Stimulated activated CD8-positive, alpha-beta memory T cell treated with anti-CD3 and anti-CD28 coated beads, Interleukin-15, amount 100 ng/mL, for 24 hours (primary cell): ENCODE measurements at places on chromosomes 7 and 10.

DNA sequence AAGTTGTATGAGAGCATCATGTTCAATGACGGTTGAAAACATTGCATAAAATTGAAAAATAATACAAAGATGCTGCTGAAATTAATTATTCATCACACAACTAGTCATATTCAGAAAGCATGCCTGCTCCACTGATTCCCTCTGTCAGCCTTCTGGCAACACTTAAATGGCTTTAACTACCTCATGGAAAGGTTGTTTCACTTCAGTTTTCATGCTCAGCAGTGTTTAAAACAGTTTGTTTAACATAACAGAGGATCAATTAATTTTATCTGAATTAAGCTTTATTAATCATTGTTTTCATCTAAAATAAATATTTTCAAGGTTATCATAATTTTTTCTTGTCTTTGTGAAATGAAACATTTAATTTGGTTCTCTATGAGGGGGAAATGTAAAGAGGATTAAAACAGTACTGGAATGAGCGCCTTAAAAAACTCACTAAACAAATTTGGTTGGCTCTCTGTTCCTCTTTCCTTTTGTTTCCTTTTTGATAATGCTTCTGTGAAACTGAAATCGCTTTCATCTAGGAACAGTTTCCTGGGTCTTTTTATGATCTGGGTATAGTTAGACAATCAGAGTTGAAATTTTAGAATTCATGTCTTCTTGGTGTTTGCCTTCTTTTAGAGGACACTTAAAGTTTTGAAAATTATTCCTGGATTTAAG lies 427.4 kb downstream of the SH2D4B start:
- no peak for DNase-seq

- DNase-seq, result no peak
Observed at GRCh38 chr7:120554960-120555571, 282.1 kb downstream of the KCND2 start.

GRCh38 chr10:125174360-125174759 lies 14.0 kb upstream of the CTBP2 start:
- no peak for DNase-seq

DNA sequence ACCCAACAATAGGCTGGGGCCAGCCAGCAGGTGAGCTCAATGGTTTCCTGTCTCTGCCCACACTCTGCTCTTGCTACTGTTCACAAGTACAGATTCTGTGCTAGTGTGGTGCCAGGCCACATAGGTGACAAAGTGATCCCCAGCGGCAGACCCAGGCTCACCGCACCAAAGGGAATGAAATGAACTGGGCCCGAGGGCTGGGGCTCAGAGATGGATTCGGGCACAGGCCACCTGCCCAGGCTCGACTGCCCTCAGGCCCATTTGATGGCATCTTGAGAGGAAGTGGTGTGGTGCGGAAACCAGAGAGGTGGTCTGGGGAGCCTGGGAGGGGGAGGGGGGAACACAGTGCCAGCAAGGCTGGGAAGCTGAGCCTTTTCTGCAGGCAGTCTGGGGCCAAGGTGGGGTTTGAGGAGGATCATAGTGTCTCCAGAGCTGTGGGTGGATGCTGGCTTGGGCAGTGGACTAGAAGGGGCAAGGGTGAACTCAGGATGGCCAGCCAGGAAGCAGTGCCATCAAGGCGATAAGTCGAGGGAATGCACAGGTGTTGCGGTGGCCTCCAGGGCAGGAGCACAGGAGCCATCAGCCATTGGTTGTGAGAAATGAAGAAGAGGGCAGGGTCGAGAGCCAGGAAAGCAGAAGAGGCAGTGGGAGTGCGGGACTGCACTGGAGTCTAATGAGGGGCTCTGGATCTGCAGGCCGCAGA lies 85.2 kb downstream of the ARHGAP22 start:
- DNase-seq, result no peak

GRCh38 chr10:31618541-31619291 lies 299.7 kb downstream of the ZEB1 start:
- no peak for DNase-seq

- no peak for DNase-seq
Observed at GRCh38 chr7:141012696-141013344, 1.9 kb downstream of the MRPS33 start.

DNA sequence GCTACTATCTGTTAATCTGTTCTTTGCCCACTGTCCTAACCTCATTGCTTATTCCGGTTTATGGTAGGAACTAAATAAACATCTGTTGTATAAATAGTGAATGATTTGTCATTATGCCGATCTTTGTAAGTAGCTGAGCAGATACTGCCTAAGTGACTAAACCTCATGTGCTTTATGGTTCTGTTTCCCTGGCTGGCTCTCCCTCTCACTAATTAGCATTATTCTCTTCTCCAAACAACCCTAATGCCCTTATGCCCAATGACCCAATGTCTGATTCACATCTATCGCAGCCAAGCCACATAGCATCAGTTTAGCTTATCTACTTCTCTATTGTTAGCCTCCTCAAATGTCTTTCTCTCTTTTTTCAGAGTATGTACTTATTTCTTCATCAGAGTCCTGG lies 462.3 kb upstream of the POT1 start:
- DNase-seq, result no peak

GRCh38 chr7:84112771-84113170 lies 81.8 kb downstream of the SEMA3A start:
- DNase-seq, result no peak

GRCh38 chr7:33530664-33531063 lies 374.7 kb upstream of the BMPER start:
- no peak for DNase-seq

GRCh38 chr10:33036670-33037069 lies 78.6 kb upstream of the ITGB1 start:
- DNase-seq, result no peak

DNA sequence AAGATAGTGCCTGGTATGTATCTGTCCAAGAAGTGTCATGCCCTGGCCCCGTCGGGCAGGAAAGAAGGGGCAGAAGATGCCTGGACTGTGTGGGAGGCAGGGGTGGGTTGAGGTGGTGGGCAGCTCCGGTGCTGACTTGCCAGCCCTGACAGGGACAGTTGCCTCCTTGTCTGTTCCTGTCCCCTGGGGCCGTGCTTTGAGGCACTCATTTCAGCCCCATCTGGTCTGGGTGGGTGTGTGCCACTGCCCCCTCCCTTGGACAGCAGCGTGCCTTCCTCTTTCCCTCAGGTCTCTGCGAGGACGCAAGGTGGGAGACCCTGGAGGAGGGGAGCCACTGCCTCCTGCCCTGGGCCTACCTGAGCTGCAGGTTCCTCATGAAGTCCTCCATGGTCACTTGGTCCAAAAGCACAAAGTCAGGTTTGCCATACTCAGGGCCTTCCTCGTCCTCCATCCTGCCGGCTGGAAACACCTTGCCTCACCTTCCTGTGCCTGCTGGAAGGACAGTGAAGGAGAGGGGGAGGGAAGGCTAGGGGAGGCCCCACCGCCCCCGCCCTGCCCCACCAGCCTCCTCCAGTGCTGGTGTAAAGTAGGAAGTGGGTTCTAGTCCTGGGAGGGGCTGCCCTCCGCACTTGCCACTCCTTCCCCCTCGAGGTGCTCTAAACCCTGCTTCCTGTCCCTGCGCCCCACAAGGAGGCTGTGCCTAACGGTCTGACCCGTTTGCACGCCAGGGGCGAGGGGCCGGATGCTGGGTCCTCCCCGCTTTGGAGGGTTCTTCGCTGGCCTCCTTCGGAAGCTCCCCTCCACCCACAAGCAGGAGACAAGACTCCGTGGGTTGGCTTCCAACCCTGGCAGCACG lies at the start of gene MYO1G:
TSS of gene MYO1G (minus strand) at position 505 of the 856 bp plus-strand sequence. CDS start at position 451, 54 bp downstream.
- peak; percentile 56 for DNase-seq

- DNase-seq, result no peak
Observed at GRCh38 chr7:107746006-107746405, 2.1 kb downstream of the CBLL1 start.

DNA sequence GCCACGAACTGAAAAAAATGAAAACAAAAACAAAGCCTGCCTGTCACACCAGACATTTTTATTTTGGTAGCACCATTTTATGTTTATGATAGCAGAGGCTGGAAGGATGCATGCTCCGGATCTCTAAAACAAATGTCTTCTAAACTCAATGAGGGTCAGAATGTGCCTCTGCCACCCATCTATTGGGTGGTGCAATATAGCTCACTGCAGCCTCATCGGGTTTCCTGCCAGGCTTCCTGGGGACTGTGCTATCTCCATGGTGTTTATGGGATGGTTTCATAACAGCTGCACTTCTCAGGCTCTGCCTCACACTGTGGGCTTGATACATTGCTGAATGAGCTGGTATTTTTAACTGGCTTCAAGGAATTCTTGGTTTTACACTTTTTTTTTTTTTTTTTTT lies 94.4 kb downstream of the ITIH5 start:
- no peak for DNase-seq

GRCh38 chr10:6383096-6383812 lies 180.5 kb downstream of the PFKFB3 start:
- no peak for DNase-seq

DNA sequence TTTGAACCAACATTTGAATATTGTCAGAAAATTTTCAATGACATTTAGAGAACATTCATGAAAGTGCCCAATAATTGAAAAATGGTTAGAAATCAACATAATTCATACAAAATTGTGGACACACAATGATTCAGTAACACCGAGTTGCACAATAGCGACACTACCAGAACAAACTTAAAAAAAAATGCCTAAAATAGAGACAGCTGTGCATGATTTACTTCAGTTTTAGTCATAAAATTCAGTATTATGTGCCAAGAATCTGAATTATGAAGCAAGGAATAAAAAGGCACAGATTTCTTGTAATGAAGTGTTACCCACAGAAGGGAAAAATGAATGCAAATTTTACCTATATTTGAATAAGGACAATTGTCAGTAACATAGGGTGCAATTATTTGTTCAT lies 396.0 kb downstream of the SEMA3D start:
- no peak for DNase-seq

DNA sequence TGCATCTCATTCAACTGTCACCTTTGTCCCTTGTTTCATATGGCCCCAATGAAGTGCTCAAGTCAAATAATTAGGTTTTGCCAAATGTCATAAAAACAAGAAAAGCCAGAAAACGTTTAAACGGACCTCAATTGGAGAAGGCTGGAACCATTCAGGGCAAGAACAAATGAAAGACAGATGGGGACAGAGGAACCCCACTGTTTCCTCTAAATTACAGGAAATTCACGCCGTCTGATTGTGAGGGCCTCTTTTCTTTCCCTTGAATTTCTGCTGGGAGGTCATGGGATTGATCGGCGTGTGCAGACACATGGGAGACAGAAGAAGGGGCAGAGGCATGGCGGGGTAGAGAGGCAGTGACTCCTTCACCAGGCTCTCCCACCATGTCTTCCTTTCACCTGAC lies 656.4 kb downstream of the KCNMA1 start:
- no peak for DNase-seq

DNA sequence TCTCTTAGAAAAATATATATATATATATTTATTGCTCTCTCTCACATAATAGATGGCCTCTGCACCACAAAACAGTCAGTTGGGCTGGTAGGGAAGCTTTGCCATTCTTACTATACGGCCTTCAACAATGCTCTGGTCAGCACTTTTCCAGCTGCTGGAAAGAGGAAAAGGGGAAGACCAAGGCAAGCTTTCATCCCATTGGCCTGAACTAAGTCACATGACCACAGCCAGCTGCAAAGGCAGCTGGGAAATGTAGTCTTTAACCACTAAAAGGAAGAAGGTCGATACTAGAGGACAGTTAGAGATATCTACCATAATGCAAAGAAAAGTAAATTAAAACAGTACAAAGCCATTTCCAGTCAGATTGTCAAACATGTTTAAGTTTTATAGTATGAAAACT lies 58.4 kb upstream of the MACROH2A2 start:
- no peak for DNase-seq

DNA sequence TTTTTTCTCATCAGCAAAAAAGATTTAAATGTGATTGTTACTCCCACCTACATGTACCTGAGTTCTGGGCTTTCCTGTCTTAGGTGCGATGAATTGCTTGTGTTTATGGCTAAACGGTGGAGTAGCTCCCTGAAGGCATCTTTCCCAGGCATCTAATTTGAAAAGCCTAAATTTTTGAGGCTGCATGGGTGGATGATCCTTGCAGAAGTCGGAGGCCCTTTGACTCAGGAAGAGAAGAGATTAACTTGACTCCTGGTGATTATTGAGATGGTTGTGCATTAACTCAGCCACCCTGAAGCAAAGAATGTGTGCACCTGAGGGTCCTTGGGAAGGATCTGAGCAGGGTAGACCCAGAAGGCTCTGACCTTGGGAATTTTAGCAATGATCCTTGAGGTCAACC lies 155.6 kb upstream of the SEMA3C start:
- no peak for DNase-seq

- DNase-seq, result no peak
Observed at GRCh38 chr10:128642502-128642901, 516.3 kb upstream of the MKI67 start.

DNA sequence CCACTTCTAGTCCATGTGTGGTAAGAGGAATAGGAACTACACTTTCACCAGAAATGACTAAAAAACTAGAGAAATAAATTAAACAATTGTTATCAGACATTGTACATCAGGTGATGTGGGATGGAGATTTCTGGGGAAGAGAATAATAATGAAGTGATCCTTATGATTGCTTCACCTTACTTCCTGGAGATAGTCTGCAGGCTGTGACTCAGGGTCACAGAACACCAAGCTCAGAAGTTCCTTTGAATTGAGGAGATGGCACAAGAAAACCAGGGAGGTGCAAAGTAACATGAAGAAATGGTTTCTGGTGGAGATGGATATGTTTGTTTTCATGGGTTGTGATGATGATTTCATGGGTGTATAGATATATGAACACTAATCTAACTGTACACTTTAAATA lies 44.5 kb downstream of the ZWINT start:
- no peak for DNase-seq

- no peak for DNase-seq
Observed at GRCh38 chr10:52720018-52720417, 52.6 kb downstream of the MBL2 start.

GRCh38 chr10:121927318-121927840 lies 452 bp downstream of the ATE1 start:
- DNase-seq, result no peak
